Body of pancreas (tissue), 4 donors: ENCODE measurements at places on chromosomes 2 and 18. TPM values are rescaled to one million over a fixed set of nuclear protein-coding genes. Genes with fewer than 3 reads are reported as not detected.

- DNase-seq, result no peak
Measured at GRCh38 chr2:48549972-48550371, 20.0 kb downstream of the STON1 start.

DNA sequence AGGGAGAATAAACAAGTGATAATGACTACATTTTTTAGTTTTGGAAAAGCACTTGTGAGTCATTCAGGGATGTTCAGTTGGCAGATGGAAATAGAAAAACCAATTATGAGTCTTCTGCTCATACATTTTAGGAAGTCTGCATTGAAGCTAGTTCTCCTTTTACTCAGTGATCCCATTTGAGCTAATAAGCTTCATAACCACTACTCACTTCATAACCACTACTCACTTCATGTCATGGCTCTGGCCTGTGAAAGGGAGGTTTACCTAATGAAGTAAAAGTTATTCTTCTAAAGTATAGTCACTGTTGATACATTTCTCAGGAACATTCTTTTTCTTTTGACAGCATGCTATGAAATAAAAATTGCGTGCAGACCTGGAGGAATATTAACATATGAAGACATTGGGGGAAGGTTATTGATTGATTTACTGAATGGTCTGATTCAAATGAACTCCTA lies 948.7 kb downstream of the TSN start:
- DNase-seq, result no peak

GRCh38 chr2:38070438-38070837 lies 5.5 kb downstream of the CYP1B1 start:
- no peak for DNase-seq

The ACOXL gene
- total RNA-seq, result 0.52 TPM

- DNase-seq, result no peak
Measured at GRCh38 chr2:197450465-197450864, 2.9 kb upstream of the COQ10B start.

DNA sequence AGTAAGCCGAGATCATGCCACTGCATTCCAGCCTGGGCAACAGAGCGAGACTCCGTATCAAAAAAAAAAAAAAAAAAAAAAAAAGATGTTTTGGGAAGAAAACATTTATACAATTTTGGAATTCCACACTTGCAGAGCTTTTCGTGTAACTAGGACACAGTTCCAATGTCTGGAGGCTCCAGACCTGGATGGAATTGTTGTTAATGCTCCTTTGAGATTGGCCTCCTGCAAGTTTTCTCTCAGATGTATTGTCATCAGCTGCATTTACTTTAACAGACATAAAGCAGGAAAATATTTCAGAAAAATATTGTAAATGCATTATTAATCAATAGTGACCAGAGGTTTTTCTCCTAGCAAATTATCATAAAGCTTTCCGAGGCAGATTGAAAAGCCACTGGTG lies 124.1 kb downstream of the RBM43 start:
- DNase-seq, result no peak

DNA sequence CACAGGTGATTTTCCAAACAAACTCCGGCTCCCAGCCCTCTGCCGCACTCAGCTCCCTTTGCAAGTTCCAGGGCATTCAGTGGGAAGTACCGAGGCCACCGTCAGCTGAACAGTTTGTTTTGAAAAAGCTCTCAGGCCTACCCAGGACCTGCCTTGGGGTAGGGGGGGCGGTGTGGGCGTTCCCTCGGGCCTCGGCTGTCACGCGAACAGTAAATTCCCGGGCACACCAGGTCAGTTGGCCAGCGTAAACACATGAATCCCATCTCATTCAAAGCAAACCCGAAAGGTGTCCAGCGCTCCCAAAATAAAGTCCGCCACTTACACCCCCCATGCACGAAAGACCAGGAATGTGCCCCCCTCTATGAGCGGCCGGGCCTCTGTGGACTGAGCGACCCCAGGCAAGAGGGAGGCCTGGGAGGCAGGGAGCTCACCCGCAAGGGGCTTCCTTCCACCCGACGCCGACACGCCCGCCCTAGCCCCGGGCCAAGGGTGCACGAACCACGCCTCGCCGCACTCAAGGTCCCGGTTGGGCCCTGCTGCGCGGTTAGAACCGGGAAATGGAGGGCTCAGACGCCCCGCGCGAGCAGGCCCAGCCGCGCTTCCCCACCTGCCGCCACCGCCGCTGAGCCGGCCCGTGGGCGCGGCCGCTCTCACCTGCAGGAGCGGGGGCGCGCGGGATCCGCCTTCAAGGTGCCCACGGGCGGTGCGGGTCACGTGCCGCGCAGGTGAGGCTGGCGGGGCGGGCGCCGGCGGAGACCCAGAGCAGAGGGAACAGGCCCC lies at the start of gene WDSUB1:
Gene WDSUB1 (minus strand): TSS at position 775 of the 780 bp plus-strand sequence. CDS start 3,634 bp downstream, outside the sequence.
- peak; percentile 79 for DNase-seq

GRCh38 chr2:222982010-222982908 lies 69.7 kb upstream of the KCNE4 start:
- peak; percentile 76 for DNase-seq

DNA sequence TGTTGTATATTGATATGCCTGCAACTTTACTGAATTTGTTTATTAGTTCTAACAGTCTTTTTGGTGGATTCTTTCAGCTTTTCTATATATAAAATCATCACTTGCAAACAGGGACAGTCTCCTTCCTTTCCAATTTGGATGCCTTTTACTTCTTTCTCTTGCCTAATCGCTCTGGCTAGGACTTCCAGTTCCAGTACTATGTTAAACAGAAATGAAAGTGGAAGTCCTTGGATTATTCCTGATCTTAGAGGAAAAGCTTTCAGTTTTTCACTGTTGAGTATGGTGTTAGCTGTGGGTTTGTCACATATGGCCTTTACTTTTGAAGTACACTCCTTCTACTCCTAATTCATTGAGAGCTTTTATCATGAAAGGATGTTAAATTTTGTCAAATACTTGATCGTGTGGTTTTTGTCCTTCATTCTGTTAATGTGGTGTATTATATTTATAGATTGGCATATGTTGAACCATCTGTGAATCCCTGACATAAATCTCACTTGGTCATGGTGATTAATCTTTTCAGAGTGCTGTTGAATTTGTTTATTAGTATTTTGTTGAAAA lies 52.9 kb downstream of the REL start:
- no peak for DNase-seq

The VPS4B gene
- total RNA-seq, result 20.2 TPM

The ARMC9 gene
- total RNA-seq, result 10.1 TPM

GRCh38 chr2:135829378-135830135 lies 7.4 kb downstream of the LCT start:
- DNase-seq, result no peak

- no peak for DNase-seq
Measured at GRCh38 chr2:201833781-201834180, 27.4 kb downstream of the CDK15 start.

The DSC2 gene
- total RNA-seq, result 9.3 TPM

GRCh38 chr2:172398440-172398839 lies 28.9 kb upstream of the ITGA6 start:
- DNase-seq, result peak; percentile 64

The SIX3 gene
- total RNA-seq, result 0.52 TPM

- no peak for DNase-seq
Measured at GRCh38 chr2:67841711-67842110, 221.1 kb downstream of the C1D start.

DNA sequence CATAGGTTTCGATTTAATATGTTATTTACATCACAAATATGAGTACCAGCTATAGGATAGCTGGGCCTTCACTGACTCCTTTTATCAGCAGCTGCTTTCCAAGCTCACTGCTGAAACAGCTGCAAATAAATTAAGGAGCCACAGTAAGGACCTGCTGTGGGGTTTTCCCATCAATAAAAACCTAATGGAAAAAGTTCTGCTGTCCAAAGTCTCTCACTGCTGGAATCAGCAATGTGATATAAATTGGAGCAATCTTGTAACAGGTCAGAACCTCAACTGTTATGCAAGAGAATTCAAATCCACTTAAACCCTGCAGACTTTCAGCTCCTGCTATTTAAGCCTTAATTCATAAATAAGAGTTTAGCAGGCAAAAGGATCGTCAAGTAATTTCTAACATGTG lies 61.3 kb downstream of the NEB start:
- no peak for DNase-seq

The PTPN2 gene
- total RNA-seq, result 22.7 TPM

The CNRIP1 gene
- 5.7 TPM for total RNA-seq

GRCh38 chr2:231527955-231528635 lies 2.1 kb downstream of the NMUR1 start:
- no peak for DNase-seq

- no peak for DNase-seq
Measured at GRCh38 chr2:65278531-65278981, 50.9 kb downstream of the ACTR2 start.

GRCh38 chr2:156436497-156437085 lies 412 bp downstream of the GPD2 start:
- DNase-seq, result peak; percentile 15

DNA sequence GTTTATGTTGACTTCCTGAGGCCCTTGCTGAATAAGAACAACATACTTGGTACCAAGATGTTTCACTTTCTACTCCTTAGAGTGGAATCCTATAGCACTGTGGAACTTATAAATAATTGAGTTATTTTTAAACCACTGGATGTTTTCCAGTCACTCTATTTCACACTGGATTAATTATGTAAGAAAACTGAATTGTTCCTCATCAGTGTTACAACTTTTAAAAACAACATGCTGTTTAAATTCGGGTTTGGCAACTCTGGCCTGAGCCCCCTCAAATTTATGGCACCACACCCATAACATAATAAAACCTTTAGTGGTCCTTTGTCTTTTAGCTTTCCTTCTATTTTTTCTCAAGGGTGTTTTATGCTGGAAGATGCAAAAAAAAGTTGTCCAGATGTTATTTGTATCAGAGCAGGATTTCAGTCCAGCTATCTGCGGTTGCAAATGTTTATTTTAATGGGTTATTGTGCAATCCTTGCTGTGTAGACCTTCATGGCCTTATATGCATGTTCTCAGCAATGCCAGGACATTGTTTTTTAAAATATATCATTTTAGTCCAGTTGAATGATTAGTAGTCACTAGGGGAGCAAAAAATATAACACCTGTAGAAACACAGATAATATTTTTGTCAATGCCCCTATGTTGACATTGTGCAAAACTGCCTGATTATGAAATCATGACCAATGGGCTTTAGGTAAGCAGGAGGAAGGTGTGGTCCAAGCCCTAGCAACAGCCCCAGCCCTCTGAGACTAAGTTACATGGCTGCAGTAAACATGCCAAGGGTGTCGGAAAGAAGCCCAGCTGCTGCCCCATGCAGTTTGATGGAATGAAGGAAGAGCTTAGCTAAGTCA lies 638.0 kb upstream of the ZEB2 start:
- peak; percentile 88 for DNase-seq

GRCh38 chr2:67135208-67135607 lies 261.9 kb upstream of the ETAA1 start:
- no peak for DNase-seq

GRCh38 chr2:47905386-47906156 lies 727 bp downstream of the FBXO11 start:
- peak; percentile 61 for DNase-seq

- DNase-seq, result no peak
Measured at GRCh38 chr18:13165636-13166423, 52.7 kb upstream of the LDLRAD4 start.

DNA sequence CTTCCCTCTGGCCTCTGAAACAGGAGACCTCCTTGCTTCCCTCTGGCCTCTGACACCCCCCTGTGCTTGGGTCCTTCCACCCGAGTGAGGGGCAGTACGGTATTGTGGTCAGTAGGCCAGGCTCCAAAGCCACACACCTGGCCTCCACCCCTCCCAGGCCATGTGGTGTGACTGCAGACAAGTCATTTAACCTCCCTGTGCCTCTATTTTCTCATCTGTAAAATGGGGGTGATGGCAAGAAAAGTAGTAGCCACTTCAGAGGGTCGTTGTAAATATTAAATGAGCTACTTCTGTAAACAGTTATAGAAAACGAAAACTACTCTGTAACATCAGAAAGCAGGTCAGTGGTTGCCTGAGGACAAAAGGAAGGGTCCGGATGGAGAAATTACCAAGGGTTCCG lies 74.2 kb downstream of the SMAD7 start:
- DNase-seq, result no peak

DNA sequence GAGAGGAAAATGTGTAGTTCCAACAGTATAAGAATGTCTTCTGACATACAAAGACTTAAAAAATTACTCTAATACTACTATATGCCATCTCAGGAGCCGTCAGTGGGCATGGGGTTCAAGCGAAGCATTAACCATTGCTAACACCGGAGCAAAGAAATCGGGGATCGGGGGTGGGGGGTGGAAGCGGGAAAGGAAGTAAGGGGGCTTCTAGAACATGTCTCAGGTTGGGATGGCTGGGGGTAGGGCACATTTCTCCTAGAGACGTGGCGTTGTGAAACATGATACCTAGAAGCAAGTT lies 702 bp downstream of the LMAN1 start:
- DNase-seq, result no peak

- no peak for DNase-seq
Measured at GRCh38 chr2:41204315-41204714, 752.4 kb upstream of the SLC8A1 start.

GRCh38 chr2:154497019-154497418 lies 201.5 kb upstream of the KCNJ3 start:
- DNase-seq, result no peak

The PROM2 gene
- 17.6 TPM for total RNA-seq

- DNase-seq, result peak; percentile 85
Measured at GRCh38 chr2:240604291-240604938, 17.9 kb downstream of the CAPN10 start.

- DNase-seq, result no peak
Measured at GRCh38 chr18:45556222-45556621, 59.1 kb upstream of the SLC14A2 start.

DNA sequence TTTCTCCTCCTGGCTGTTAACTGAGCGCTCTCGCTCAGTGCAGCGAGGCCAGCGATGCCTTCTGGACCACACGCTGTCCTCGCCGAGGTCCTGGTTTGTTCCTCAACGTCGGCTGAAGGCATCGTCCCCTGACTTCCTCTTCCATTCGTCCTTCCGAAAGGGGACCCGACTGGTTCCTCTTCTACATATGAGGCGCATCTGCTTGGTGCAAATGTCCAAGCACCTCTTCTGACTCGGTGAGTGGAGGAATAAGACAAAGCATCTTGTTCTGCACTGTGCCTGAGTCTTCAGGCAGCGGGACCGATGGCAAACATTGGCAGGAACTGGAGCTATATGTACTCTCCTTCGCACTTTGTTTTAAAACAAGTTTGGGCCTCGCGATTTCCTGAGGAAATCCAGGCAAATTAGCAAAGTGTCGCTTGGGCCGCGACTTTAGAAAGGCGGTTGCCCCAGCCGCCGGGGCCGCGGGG lies 621 bp upstream of the KCNS3 start:
- DNase-seq, result peak; percentile 15

GRCh38 chr2:185375731-185376130 lies 362.9 kb upstream of the FSIP2 start:
- no peak for DNase-seq

The ERBB4 gene
- total RNA-seq, result 1.6 TPM

The HOXD1 gene
- total RNA-seq, result not detected

GRCh38 chr18:8806100-8806797 lies 100.9 kb downstream of the MTCL1 start:
- DNase-seq, result no peak

The SRD5A2 gene
- not detected for total RNA-seq

DNA sequence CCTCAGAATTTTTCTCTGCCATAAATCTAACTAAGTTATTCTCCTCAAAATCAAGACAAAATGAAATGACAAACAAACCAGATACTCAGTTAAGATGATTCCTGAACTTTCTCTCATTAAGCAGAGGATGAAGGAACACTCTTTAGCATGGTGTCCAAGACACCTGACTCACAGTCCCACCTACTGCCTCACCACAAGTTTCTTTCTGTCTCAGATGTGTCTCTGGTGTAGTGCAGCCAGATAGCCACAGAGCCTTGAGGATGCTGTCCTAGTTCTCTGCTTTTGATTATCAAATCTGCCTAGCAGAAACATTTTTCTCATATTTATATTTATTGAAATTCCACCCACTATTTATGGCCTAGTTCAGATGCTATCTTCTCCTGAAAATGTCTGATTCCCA lies 103.6 kb upstream of the TMEM200C start:
- DNase-seq, result no peak
